ENCODE measurements at places on chromosomes 1 and 21.

GRCh38 chr1:246492611-246493245 lies 14.4 kb downstream of the SMYD3 start:
- peak; percentile 33 for DNase-seq

DNA sequence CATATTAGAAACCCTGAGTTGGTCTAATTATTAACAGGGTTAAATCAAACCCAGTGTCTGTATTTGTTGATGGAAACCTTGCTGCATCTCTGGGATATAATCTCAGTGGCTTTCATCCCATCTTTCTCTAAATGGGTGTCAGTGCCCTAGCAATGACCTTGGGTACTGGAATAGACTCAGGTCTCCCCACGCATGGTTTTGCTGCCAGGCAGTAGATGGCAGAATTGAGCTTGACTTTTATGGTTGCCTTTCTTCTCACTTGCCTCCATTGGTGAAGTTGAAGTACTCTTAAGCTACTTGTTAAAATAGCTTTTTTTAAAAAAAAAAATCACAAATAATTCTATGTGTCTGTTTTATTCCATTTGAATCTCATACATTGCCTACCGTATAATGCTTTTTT lies 81.8 kb upstream of the HMCN1 start:
- peak; percentile 17 for DNase-seq

DNA sequence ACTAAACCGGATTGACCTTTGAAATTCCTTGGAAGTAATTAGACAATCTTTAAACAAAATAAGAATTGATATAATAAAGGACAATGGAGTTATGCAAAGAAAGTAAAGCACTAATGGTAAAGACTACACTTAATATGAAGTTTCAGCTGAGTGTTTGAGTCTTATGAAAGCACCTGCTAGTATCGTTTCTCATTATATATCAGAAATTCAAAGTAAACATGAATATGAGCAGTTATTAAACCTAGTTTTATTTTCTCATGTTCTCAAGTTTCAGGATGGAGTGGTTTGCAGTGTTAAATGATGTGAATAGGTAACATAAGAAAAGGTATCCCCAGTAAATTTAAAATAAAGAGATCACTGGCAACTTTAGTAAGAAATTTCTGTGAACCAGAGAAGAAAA lies 188.6 kb downstream of the ZP4 start:
- no peak for DNase-seq

DNA sequence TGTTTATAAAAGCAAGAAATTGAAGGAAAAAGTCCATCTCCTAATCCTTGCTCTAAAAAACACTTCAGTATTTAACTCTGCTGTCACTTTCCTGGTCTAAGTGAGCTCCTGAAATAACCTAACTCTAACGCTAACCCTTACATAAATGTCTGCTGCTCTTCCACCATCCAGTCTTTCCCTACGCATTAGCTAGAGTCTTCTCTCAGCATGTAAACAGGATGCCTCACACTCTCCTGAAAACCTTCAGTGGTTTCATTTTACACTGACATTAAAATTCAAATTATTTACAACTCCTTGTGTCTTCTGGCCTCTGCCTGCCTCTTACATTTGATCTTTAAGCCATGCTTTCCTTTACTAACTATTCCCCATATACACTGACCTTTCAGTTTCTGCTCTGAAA lies 697.6 kb upstream of the CXADR start:
- no peak for DNase-seq

DNA sequence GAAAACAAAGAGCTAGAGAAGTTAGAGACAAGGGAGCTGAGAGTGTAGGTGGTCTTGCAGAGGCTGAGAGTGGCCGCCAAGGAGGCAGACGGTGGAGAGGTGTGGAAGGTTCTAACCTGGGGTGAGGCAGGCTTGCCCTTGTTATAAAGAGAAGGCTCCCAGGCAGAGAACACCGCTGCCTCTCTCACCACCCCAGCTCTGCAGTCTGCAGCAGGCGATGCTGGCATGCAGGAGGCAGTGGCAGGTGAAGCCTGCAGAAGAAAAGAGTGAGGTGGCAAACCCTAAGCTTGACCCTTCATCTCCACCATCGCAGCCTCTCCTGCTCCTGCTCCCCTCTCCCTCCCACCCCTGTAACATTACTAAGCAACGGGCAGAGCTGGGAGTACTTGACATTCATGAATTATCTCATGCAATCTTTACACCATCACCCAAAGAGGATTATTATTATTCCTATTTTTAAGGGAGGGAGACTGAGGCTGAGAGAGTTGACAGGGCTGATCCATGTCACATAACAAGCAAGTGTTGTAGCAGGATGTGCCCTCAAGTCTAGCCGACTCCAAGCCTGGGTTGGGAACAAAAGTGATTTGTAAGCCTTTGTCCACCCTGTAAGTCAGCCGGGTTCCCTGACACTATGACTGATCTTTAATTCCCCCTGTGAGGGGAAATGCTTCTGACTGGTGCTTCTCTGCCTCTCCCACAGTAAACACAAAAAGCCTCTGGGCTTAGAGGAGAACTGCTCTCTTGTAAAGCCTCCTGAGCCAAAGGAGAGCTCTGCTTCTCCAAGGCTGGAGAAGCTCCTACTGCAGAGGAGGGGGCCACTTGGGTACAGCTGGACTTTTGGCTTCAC lies 36.1 kb downstream of the KANK4 start:
- no peak for DNase-seq

GRCh38 chr1:78840453-78841271 lies 165.9 kb downstream of the ADGRL4 start:
- peak; percentile 13 for DNase-seq

- no peak for DNase-seq
These were observed 21.7 kb downstream of the SELP start for GRCh38 chr1:169608226-169608625.

- no peak for DNase-seq
These were observed 150.9 kb upstream of the VAMP3 start for GRCh38 chr1:7620196-7620595.
